Activated CD8-positive, alpha-beta T cell treated with anti-CD3 and anti-CD28 coated beads, Interleukin-2, amount 10 ng/mL, durations not matched to agents 7 days and 5 days (primary cell): ENCODE measurements at places on chromosomes 3 and 15. TPM values are rescaled to one million over a fixed set of nuclear protein-coding genes. Genes with fewer than 3 reads are reported as not detected.

- no peaks in the 10 kb centered on the region for H3K36me3 ChIP-seq
- H3K4me3 ChIP-seq: no peak overlapping the region
- H3K27ac ChIP-seq: no peak overlapping the region
Observed at GRCh38 chr3:132995971-132996370, 42.2 kb upstream of the TMEM108 start.

WDR72 gene
- total RNA-seq: not detected

HES1 gene
- not detected for total RNA-seq

GRCh38 chr15:63719281-63719680, 114.5 kb downstream of the HERC1 start:
- no peak for DNase-seq
- no peak overlapping the region for H3K27ac ChIP-seq
- H3K27me3 ChIP-seq: no peaks in the 10 kb centered on the region
- H3K36me3 ChIP-seq: peaks cover 30% of the 10 kb centered on the region
- H3K4me1 ChIP-seq: no peaks in the 10 kb centered on the region

CPLX3 gene
- not detected for total RNA-seq

- no peak for DNase-seq
- peaks cover 13% of the 10 kb centered on the region for H3K4me1 ChIP-seq
- H3K27ac ChIP-seq: no peak overlapping the region
- H3K36me3 ChIP-seq: peaks cover 2% of the 10 kb centered on the region
- H3K27me3 ChIP-seq: no peaks in the 10 kb centered on the region
Observed at GRCh38 chr3:72487946-72488737, 360.1 kb downstream of the SHQ1 start.

SLC35G2 gene
- 0.16 TPM for total RNA-seq

DNA sequence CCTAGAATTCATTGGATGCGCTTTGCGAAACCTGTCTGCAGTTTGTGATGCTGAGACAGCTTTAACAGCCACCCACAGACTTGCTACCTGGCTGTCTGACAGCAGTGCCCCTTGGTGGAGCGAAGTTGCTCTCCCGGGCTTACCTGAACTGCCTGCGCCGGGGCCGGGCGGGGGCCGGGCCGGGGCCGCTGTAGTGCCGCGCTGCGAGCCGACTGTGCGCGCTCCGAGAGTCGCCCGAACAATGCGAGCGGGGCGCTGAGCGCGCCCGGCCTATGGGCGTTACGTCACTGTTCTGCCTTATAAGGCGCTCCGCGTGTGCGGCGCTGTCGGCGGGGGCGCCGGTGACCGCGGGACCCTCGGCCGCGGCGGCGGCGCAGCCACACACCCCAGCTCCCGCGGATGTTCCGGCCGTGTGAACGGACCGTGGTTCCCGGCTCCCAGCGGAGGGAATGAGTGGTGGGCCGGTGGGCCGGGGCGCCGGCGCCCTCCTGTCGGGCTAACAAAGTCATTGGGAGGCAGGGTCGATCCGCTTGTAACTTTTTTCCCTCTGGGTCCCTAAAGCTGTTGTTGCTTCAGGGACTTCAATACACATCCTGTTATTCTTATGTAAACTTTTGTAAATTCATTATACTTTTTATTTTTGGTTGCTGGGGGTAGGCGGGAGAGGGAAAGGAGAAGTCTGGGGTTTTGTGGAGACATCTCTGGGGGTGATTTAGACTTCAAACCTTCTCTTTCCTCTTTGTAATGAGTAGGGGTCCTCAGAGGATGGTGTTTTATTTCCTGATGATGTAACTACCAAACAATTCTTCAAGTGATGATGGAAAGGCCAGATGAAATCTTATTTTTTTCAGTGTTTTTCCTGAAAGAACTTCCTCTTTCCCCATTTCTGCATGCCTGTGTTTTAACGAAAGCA, 58.5 kb downstream of the CMSS1 start:
- DNase-seq: peak; percentile 71
- peaks cover 33% of the 10 kb centered on the region for H3K4me1 ChIP-seq
- H3K27ac ChIP-seq: no peak overlapping the region

- H3K36me3 ChIP-seq: peaks cover 6% of the 10 kb centered on the region
- H3K27me3 ChIP-seq: no peaks in the 10 kb centered on the region
- DNase-seq: no peak
- peaks cover 5% of the 10 kb centered on the region for H3K4me1 ChIP-seq
- no peak overlapping the region for H3K4me3 ChIP-seq
- H3K27ac ChIP-seq: no peak overlapping the region
Observed at GRCh38 chr3:66406831-66407610, 93.8 kb downstream of the LRIG1 start.

DNA sequence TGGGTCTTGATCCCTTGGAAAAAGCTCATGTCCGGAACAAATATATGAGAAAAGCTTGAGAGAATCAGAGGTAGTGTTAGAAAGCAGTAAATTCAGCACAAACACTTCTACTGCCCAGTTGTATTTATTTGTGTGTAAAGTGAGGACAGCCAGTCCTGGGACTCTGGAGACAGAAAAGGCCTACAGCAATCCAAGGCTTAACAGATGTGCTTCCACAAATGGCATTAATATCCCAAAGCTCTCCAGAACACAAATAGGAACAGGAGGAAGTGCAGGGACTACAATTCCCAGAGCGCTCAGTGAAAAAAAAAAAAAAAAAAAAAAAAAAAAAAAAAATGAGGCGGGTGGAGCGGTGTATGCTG, 390 bp upstream of the AP2M1 start:
- peak overlapping the region; percentile 86 for H3K27ac ChIP-seq
- DNase-seq: no peak
- peaks cover 27% of the 10 kb centered on the region for H3K36me3 ChIP-seq
- peaks cover 31% of the 10 kb centered on the region for H3K4me1 ChIP-seq

CADPS gene
- total RNA-seq: not detected
